ENCODE measurements at places on chromosomes 7 and 10.
A peak's percentile ranks its signal among the peaks of the same experiment; 100 is the strongest.

GRCh38 chr10:119450606-119451299 lies 91.8 kb downstream of the RGS10 start:
- no peak for DNase-seq

GRCh38 chr7:18086165-18087025 lies 58.7 kb upstream of the PRPS1L1 start:
- DNase-seq = no peak

DNA sequence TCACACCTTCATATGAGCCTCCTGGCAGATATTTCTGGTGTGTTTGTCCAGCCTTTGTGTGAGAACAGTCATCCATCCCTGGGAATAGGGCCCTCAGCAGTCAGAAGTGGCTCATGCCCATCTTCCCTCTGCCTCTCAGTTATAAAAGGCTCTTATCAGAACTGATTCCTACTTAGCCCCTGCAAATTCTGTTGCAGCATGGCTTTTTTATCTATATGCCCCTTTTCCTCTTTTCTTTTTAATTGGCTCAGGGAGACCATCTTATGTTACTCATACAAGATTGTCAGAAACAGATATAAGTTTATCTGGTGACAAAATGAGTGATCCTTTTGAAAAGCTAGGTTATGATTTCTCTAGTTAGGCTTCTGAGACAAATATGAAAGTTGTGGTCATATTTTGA lies 194.1 kb downstream of the CREB5 start:
- DNase-seq = no peak

DNA sequence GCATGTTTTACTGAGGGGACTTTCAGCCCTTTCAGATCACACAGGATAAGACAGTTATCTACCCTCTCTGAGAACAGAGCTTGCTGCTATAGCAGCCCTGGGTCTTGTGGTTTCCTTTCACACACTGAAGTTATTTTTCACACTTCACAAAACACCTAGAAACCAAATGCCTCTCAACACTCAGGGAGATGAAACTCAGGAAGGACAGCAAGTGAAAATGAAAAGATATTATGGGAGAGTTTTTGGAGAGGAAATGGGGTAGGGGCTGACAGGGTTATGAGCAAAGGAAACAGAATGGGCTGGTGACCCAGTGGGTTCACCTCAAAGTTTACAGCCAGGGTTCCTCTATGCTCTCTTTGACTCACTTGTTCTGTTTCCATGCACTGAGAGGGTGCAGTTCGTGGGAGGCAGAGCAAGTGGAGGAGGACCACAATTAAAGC lies 17.0 kb upstream of the GIMAP2 start:
- DNase-seq = no peak

DNA sequence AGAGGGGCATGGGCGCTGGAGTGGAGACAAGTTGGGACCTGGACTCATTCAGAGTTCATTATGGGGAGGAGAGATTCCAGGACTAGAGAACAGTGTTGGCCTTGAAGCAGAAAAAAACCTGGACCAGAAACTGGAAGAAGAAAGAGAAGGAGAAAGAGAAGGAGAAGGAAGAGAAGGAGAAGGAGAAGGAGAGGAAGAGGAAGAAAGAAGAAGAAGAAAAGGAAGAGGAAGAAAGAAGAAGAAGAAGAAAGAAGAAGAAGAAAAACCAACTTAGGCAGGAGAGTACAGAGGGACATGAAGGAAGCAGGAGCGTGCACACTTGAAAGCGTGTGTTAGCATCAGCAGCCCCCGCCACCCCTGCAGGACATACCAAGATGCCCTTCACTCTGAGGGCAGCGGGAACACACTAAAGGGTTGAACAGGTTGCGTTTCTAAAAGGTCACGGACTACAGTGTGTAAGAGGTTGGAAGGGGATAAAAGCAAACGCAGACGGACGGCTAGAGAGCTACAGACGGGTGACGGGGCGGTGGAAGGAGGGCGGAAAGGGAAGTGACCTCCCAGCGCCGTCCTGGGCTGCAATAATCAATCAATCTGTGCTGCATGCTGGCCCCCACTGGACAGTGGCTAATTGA lies 95.3 kb downstream of the SEC61G start:
- no peak for DNase-seq

DNA sequence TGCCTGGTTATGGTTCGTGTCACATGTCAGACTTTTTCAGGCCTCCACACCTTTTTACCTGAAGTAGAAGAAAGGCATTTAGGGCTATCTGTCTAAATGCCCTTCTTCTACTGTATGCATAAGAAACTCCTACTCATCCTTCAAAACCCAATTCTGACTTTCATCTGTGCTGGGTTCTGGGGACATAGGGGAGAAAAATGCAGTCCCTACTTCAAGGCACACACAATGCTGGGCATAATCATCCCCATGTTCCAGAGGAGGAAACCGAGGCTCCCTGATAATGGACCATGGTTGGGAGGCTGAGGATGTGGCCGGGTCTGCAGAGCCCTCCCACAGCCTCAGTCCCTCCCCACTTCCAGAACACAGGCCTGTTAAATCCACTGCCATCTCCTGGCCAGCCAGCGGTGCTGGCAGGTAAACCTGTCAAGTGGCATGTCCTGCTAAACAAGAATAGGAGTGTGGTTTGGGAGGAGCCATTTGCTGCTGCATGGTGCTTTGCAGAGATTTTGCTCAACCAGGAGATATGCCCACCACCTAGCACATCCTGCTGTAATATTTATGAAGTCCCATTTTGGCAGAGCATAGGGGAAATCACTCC lies 32.0 kb downstream of the GRID1 start:
- DNase-seq = no peak

- no peak for DNase-seq
Measured at GRCh38 chr10:52965938-52966401, 193.4 kb upstream of the MBL2 start.

DNA sequence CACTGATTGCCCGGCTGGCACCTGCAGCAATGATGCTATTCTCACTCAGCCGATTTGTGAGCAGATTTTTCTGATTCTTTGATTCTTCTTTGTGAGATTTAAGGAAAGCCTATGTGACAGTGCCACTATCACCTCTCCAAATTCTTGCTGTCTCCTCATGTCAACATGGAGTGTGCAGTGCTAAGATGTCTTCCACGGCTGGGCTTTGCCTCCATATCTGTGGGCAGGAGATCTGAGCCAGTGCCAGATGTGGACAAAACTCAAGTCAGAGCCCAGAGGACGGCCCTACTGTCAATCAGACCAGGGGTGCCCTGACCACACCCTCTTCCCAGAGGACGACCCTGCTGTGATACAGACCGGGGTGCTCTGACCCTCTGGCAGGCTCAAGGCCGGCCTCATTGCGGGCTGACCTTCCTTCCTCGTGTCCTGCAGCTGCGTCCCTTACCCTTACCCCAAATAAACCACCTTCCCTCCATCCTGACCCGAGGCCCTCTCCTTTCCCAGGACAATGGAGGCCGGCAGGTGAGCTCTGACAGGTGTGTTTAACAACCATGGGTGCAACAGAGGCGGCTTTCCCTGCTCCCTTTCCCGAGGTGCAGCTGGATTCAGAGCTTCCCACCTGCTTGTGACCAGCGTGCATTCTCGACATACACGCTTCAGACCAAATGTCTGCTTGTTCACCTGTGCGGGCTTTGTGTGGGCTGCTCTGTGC lies 221.4 kb downstream of the ADARB2 start:
- no peak for DNase-seq

GRCh38 chr10:50506861-50507573 lies 116.7 kb downstream of the SGMS1 start:
- peak; percentile 79 for DNase-seq
